ENCODE measurements at places on chromosomes 13 and 19. TPM values are rescaled to one million over a fixed set of nuclear protein-coding genes. Genes with fewer than 3 reads are reported as not detected.

DNA sequence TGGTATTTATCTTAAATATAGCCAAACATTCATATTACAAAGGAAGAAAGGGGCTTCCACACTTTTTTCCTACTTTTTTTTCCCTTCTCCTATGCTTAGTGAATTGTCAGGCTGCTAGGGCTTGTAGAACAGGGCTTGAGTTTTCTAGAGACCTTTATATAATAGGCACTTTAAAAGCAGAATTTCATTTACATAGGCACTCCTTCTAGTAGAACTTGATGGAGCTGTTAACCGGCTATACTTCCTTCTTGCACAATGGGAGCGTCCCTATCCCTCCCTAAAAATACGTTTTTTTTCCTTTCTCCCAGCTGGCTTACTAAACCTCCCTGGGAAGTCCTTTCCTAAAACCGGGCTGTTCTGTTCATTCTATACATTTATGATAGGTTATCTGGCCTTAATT, 1.1 kb downstream of the TRIM13 start:
- DNase-seq, result no peak

- no peak for DNase-seq
Measured at GRCh38 chr13:29892151-29892550, 41.7 kb upstream of the UBL3 start.

- peak; percentile 32 for DNase-seq
Measured at GRCh38 chr13:114145256-114145655, 12.8 kb upstream of the RASA3 start.

- no peak for DNase-seq
Measured at GRCh38 chr13:112690283-112690929, 568 bp downstream of the ATP11A start.

GRCh38 chr13:48962281-48962680, 13.4 kb upstream of the FNDC3A start:
- DNase-seq, result no peak

- DNase-seq, result no peak
Measured at GRCh38 chr19:35295792-35296462, 4.0 kb downstream of the MAG start.

GRCh38 chr13:40407567-40407966, 258.9 kb downstream of the FOXO1 start:
- no peak for DNase-seq

DNA sequence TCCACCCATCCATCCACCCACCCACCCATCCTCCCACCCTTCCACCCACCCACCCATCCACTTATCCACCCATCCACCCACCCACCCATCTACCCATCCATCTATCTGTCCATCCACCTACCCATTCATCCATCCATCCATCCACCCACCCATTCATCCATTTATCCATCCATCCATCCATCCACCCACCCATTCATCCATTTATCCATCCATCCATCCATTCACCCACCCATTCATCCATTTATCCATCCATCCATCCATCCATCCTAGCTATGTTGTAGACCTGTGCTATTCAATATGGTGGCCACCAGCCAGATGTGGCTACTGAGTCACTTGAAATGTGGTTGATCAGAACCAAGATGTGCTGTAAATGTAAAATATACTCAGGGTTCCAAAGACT, 5.1 kb downstream of the CAMSAP3 start:
- DNase-seq, result no peak

DNA sequence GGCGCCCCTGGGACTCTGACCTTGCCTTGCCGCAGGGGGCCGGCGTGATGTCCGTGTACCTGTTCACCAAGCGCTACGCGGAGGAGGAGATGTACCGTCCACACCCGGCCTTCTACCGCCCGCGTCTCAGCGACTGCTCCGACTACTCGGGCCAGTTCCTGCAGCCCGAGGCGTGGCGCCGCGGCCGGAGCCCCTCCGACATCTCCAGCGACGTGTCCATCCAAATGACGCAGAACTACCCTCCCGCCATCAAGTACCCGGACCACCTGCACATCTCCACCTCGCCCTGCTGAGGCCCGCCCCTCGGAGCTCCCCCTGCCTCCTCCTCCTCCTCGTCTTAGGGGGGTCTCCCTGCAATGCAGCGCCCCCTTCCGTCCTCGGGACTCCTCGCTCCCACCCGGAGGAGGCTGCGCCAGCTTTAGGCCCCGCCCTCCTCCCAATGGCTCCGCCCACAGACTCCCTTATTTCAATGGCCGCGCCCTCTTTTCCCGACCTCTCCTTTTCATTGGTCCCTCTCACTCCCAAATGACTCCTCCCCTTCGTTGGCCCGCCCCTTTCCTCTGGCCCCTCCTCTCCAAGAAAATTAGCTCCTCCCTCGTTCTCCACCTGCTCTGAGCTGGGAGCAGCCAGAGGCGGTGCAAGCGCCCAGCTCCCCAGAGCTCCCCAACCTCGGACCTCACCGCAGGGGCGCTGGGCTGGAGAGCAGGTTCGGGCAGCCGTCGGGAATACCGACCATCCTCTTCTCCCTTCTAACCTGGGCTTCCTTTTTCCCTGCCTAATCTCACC, 20.5 kb upstream of the CACNG8 start:
- no peak for DNase-seq

DNA sequence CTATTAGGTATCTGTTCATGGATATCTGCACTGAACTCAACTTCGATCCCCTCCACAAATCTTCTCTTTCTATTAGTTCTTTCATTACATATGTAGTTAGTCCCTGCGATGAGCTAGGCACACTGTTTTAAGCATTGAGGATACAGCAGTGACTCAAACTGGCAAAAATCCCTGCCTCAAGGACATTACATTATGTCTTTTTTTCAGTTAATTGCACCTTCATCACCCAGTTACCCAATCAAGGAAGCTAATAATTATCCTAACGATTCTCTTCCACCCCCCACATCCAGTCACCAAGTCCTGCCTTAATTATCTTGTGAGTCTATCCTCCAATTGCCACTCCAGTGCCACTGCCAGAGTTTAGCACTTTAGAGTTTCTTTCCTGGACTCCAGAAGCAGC, 89.3 kb downstream of the C13orf42 start:
- DNase-seq, result no peak

DNA sequence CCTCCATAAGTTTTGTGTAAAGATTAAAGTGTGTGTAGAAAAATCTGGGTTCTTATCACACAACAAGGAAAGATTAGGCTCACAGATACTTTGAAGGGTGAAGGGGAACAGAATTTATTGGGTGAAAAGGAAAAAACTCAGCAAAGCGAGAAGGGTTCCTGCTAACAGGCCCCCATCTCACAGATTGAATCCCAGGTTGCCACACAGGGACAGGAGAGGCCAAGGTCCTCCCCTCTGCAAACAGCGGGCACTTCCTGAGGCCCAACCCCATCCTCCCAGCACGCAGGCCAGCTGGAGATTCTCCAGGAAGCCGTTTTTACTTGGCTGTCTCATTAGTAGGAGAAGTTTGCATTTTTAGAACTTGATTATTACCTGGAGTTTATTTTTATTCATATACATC, 15.2 kb upstream of the ERCC5 start:
- DNase-seq, result no peak

DNA sequence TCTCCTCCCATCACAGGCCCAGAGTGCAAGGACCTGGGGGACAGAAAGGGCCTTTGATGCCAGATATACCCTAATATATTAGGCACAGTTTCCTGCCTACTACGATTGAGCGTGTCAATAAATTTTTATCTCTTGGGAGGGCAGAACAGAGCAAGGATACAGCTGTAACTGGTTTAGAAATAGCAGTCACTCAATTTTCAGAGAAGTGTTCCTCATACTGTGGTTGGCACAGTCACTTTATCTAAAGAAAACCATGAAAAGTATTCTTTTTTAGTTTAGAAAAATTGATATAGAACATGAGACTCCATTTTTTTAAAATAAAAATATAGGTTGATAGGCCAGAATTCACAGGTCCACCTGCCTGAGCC, 460 bp upstream of the ZNF155 start:
- DNase-seq, result no peak

DNA sequence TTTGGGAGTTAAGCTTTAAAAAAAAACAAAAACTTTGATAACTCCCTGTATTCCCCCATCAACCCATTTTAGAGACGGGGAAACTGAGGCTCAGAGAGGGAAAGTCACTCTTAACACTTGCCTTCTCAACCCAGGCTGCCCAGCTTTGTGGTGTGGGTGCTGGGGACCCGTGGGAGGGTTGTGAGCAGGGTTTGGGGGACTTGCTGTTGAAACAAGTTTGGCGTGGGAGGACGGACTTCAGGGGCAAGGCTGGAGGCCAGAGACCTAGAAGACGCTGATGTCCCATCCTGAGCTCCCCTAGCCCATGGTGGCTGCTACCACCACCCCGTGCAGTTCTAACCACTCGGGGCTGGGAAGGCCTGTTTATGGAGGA, 747 bp upstream of the CACTIN start:
- DNase-seq, result no peak

The ZNF136 gene
- total RNA-seq, result 6.9 TPM

- no peak for DNase-seq
Measured at GRCh38 chr13:66128692-66129269, 1101.4 kb downstream of the PCDH9 start.

The NKPD1 gene
- total RNA-seq, result 0.13 TPM

The ZNF544 gene
- 17.4 TPM for total RNA-seq

- no peak for DNase-seq
Measured at GRCh38 chr13:28538932-28539331, 44.0 kb upstream of the FLT1 start.

The ZNF793 gene
- total RNA-seq, result 7.9 TPM

The CCDC70 gene
- total RNA-seq, result not detected

The LILRA6 gene
- not detected for total RNA-seq

- DNase-seq, result no peak
Measured at GRCh38 chr19:41357746-41358145, 4.0 kb upstream of the TGFB1 start.

The C1QTNF9 gene
- total RNA-seq, result not detected

DNA sequence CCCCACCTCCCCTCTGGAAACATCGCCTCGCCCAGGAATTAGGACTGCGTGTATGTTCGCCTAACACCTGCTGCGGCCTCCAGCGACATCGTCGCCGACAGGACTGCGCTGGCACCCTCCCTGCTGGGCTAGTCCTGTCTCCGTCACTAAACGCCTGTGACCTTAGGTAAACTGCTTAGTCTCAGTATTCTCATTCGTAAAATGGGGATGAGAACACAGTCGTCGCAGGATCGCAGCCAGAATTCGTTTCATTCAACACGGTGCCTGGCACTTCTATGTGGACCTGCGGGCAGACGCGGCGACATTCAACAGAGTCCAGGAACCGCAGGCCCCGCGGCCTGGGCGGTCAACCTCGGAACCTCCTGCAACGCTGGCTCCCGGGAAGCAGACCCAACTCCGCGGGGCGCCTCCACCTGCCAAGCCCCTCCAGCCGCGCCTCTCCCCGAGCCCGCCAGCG, 485 bp downstream of the CRYL1 start:
- no peak for DNase-seq

DNA sequence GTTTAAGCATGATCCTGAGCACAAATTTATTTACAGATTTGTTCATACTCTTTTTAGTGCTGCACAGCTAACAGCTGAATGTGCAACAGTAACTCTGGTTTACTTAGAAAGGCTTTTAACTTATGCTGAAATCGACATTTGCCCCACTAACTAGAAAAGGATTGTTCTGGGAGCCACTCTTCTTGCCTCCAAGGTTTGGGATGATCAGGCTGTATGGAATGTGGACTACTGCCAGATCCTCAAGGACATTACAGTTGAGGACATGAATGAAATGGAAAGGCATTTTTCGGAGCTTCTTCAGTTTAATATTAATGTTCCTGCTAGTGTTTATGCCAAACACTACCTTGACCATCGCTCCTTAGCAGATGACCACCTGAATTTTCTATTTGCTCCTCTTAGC, 16.0 kb downstream of the ZNF100 start:
- DNase-seq, result no peak

GRCh38 chr19:33216198-33216830, 9.3 kb downstream of the SLC7A10 start:
- DNase-seq, result no peak

DNA sequence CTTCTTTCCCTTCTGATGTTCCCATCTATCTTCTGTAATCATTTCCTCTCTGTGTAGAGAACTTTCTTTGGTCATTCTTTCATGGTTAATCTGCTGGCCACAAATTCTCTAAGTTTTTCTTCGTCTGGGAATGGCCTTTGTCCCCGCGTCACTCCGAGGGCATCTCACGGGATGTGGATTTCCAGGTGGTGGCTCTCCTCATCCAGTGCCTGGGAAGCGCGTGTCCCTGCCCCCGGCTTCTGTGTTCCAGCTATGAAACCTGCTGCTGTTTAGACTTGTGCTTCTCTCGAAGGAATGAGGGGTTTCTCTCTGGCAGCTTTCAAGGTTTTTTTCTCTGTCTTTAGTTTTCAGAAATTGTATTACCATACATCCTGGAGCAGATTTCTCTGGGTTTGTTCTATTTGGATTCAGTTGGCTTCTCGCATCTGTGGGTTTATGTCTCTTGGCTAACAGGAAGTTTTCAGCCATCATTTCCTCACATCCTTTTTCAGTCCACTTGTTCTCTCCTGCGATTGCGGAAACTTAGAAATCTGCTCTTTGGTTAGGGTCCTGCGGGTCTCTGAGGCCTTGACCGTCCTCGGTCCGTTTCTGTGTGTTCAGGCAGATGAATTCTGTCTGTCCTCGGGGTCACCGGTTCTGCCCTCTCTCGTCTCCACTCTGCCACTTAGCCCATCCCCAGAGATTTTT, 36.9 kb upstream of the DCUN1D2 start:
- no peak for DNase-seq

DNA sequence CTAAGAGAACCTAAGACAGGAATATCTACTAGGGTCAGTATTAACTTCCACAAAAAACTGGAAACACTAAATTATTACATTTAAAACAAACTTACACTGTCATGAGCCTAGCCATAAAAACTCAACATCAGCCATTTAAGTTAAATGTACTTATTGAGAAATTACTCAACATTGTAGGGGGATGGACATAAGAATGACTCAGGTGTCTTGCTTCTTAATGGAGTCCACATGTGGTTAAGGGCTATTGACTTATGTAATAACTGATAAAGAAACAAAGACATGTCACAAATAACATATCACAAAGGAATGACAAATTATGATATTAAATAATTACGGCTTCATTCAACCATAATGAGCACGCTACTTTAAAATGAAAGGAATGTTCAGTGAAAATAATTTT, 36.2 kb downstream of the CLDN10 start:
- DNase-seq, result no peak

DNA sequence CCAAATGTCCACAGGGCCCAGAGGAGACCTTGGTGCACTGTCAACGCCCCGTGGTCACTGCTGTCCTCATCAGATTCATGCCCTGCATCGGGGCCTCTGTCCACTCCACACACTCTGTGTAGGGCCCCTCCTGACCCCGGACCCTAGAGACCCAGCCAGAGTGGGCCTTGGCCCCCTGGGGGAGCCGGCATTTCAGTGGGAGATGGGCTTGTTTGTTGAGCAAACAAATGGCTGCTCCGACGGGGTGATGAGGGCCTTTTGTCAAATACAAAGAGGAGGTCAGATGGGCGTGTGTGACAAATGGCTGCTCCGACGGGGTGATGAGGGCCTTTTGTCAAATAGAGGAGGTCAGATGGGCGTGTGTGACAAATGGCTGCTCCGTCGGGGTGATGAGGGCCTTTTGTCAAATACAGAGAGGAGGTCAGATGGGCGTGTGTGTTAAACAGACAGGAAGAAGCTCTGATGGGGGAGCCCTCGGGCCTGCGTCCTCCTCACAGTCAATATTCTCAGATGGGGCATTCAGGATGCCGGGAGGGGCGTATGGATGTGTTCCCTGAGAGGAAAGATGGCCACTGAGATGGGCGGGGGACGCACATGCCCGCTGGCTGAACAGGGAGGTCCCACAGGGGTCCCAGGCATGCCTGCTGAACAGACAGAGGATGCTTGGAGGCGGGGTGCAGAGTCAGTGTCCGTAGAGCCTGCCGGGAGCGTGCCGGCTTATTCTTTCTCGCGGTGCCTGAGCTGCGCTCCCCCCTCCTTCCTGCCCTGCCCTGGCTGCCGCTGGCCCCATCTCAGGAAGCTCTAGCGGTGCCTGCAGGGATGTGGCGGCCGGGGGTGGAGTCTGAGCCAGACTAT, 36.3 kb downstream of the SMIM24 start:
- DNase-seq, result no peak
